Left lung (tissue), 14 donors: ENCODE measurements at places on chromosomes 11 and 22. TPM values are rescaled to one million over a fixed set of nuclear protein-coding genes. Genes with fewer than 3 reads are reported as not detected.

DNA sequence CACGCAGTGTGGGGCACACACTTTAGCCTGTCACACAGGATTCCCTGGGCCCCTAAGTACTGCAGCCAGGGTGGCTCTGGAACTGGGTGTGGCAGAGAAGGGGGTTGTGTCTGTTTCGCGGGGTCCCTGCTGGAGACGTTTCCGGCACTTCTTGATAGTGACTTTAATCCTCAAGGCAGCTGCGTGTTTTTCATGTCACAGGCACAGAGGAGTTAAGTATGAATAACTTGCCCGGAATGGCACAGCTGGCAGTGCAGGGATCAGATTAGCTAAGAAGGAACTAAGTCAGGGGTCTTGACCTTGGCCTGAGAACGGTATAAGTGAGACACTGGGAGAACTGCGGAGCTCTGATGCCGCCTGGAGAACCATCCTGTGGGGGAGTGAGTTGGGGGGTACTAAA, 7.5 kb upstream of the KRTAP5-7 start:
- H3K36me3 ChIP-seq, result no peaks in the 10 kb centered on the region
- DNase-seq, result no peak
- no peak overlapping the region for H3K4me3 ChIP-seq
- no peaks in the 10 kb centered on the region for H3K4me1 ChIP-seq
- no peaks in the 10 kb centered on the region for H3K27me3 ChIP-seq
- H3K27ac ChIP-seq, result no peak overlapping the region

- no peaks in the 10 kb centered on the region for H3K36me3 ChIP-seq
- DNase-seq, result no peak
- H3K4me1 ChIP-seq, result no peaks in the 10 kb centered on the region
- H3K4me3 ChIP-seq, result no peak overlapping the region
Observed at GRCh38 chr11:93075782-93076181, 106.3 kb downstream of the MTNR1B start.

- H3K36me3 ChIP-seq, result no peaks in the 10 kb centered on the region
- no peak overlapping the region for H3K4me3 ChIP-seq
- no peaks in the 10 kb centered on the region for H3K4me1 ChIP-seq
- DNase-seq, result no peak
Observed at GRCh38 chr22:44287121-44287693, 25.5 kb downstream of the SHISAL1 start.

The C11orf91 gene
- not detected for polyA plus RNA-seq

GRCh38 chr11:44681698-44682097, 45.1 kb upstream of the TSPAN18 start:
- no peak overlapping the region for H3K4me3 ChIP-seq
- no peak for DNase-seq
- H3K36me3 ChIP-seq, result no peaks in the 10 kb centered on the region
- H3K27ac ChIP-seq, result no peak overlapping the region

DNA sequence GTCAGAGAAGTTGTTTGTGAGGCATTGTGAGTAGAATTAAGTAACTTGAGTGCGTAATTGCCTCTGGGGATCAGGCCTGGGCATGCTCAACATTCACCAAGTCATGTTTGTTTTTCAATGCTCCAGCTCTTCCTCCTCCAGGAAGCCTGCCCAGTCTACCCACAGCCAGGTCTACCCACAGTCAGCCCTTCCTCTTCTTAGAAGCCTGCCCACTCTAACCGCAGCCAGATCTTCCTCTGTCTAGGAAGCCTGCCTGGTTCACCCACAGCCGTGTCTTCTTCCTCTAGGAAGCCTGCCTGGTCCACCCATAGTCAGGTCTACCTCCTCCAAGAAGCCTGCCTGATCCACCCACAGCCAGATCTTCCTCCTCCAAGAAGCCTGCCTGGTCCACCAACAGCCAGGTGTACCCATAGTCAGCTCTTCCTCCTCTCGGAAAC, 25.0 kb downstream of the LRP5 start:
- no peaks in the 10 kb centered on the region for H3K27me3 ChIP-seq
- H3K4me3 ChIP-seq, result no peak overlapping the region
- H3K36me3 ChIP-seq, result no peaks in the 10 kb centered on the region
- no peak for DNase-seq

GRCh38 chr11:36492724-36493304, 17.3 kb downstream of the TRAF6 start:
- H3K36me3 ChIP-seq, result no peaks in the 10 kb centered on the region
- no peak overlapping the region for H3K4me3 ChIP-seq
- H3K27me3 ChIP-seq, result no peaks in the 10 kb centered on the region

DNA sequence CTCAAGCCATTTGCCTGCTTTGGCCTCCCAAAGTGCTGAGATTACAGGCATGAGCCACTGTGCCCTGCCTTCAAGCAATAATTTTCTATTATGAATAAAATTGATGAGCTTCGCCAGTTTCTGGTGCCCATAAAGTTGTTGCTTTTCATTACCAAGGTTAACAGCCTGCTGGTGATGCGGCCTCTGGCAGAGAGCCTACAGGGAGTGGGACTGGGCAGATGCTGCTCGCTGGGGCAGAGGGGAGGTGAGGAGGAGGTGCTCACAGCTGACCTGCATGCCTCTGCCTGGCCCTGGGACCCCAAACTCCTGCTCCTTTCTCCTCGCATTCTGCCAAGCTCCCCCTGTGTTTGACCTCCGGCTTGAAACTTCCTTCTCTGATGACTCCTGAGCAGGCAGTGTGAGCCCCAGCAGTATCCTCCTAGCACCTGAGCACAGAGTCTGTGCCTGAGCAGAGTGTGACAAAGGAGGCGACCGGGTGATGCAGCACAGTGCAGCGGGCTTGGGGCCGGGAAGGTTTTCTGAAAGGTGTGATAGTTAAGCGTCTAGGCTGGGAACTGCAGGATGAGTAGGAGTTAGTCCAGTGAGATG, 56.1 kb upstream of the B3GAT1 start:
- no peaks in the 10 kb centered on the region for H3K27me3 ChIP-seq
- no peak overlapping the region for H3K4me3 ChIP-seq
- H3K36me3 ChIP-seq, result no peaks in the 10 kb centered on the region
- H3K4me1 ChIP-seq, result no peaks in the 10 kb centered on the region

- DNase-seq, result peak; percentile 43
- H3K4me1 ChIP-seq, result peaks cover 6% of the 10 kb centered on the region
- no peaks in the 10 kb centered on the region for H3K36me3 ChIP-seq
- peaks cover 37% of the 10 kb centered on the region for H3K27me3 ChIP-seq
- H3K27ac ChIP-seq, result peak overlapping the region; percentile 27
- H3K4me3 ChIP-seq, result peak overlapping the region; percentile 43
Observed at GRCh38 chr11:61587951-61588727, 7.3 kb upstream of the SYT7 start.

The ACTN3 gene
- 0.06 TPM for polyA plus RNA-seq

The CSF2RB gene
- 3.1 TPM for polyA plus RNA-seq

DNA sequence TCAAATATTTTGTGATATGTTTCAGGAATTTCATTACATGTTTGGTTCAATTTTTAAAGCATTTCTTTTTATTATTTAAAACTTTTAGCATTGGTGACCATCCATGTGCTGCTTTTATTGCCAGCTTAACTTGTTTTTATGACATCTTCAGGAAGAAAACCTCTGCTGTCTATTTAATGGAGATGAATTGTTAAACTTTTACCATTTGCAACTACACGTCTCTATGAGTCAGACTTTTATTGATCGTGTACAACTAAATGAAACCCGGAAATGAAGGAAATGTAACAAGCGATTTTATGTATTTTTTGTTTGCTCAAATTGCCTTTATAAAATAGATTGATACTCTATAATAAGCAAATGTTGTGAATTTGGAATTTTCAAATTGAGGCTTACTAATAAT, 113.0 kb downstream of the PTPRJ start:
- no peak for DNase-seq
- peaks cover 40% of the 10 kb centered on the region for H3K4me1 ChIP-seq
- H3K36me3 ChIP-seq, result no peaks in the 10 kb centered on the region
- H3K27ac ChIP-seq, result no peak overlapping the region
- no peaks in the 10 kb centered on the region for H3K27me3 ChIP-seq
